ENCODE measurements at places on chromosomes 11 and 22.

- no peak for DNase-seq
Observed at GRCh38 chr11:38392176-38392575, 1794.1 kb upstream of the RAG2 start.

DNA sequence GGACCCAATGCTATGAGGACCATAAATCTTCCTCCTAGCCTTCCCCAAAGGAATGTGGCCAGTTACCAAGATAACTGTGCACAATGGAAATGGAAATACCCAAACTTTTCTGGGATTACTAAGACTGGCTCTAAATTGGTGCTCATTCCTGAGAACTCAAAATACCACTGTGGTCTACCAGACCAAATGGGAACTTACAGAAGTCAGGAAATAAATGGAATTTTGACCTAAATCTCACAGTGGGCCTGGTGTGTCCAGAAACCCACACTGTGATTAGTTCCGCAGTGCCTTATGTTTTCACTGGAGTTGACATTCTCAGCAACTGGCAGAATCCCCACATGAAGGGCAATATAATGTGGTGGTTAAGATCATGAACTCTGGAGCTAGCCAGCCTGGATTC, 99.4 kb upstream of the ZC3H12C start:
- DNase-seq: no peak

GRCh38 chr11:67668192-67668551, 6.3 kb downstream of the ALDH3B2 start:
- no peak for DNase-seq

GRCh38 chr11:69569306-69570200, 71.4 kb upstream of the CCND1 start:
- DNase-seq: no peak

GRCh38 chr11:132208477-132209055, 838.2 kb downstream of the NTM start:
- DNase-seq: no peak

DNA sequence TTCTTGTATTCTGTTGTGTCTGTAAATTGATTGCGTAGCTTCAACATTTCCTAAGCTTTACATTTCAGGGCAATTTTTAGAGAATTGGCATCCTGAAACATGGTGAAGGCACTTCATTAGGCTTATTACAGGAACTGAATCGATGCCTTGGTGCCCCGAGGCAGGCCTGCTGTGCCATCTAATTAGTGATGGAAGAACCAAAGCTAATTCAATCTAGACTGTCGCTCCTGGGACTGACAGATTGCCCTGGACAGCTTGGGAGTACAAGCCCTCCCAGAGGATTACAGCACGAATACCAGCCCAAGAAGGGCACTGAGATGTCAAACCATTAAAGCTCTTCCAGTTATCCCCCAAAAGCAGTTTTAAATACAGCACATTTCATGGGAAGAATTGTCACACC, 243.2 kb upstream of the ZC3H12C start:
- DNase-seq: peak; percentile 18

GRCh38 chr11:36110668-36111410, 167.0 kb downstream of the LDLRAD3 start:
- DNase-seq: peak; percentile 53

- DNase-seq: peak; percentile 86
Observed at GRCh38 chr11:62889484-62890437, 9.1 kb downstream of the SLC3A2 start.

DNA sequence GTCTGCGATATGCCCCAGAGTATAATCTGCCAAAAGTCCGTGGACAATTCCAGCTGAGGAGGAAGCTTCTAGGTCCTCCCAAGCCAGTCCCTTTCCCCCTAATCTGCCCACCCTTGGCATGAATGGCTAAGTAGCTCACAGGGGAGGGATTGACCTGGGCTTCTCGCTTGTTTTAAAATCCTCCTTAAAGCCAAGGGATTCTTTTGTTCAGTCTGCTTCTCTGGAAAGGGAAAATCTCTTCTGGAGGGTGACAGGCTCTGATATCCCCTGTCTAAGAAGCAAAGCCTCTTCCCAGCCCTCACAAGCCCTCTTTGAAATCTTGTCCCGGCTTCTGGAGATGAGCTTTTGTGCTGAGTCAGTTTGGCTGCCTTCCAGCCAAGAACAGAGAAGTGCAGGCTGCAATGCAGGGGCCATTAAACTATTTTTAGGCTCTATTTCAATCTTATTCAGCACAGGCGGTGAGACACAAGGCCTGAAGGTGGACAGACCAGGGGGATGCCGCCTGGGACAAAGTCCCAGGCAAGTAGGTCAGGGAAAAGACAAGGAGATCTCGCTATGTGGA, 23.9 kb downstream of the NEFH start:
- DNase-seq: peak; percentile 60

- DNase-seq: no peak
Observed at GRCh38 chr22:19912271-19912999, 29.1 kb upstream of the COMT start.

DNA sequence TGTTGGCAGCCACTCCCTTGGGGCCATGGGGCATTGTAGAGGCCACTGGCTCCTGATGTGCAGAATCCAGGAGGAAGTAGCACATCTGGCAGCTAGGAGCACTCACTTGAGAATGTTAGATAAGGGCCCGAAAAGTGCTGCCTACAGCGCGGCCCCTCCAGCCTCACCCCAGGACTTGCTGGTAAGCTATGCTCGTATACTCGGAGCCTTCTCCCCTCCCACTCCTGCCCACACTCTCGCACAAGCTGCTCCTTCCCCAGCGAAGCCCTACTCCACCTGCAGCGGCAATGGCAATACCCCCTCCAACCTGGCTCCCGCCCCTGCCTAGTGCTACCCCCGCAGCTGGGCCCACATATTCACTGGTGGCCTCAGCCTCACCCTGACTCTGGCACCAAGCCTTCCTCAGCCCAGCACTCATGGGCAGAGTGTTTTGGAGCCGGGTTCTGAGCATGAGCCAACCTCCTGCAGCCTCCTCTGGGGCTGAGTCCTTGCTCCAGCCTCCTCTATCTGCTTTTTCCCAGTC, 47.7 kb downstream of the PDE2A start:
- no peak for DNase-seq

- DNase-seq: no peak
Observed at GRCh38 chr11:28337701-28338100, 229.5 kb downstream of the METTL15 start.

- no peak for DNase-seq
Observed at GRCh38 chr22:46764779-46765485, 2.5 kb downstream of the TBC1D22A start.

GRCh38 chr22:49965091-49966040, 4.8 kb downstream of the PIM3 start:
- DNase-seq: no peak

GRCh38 chr11:113991718-113992458, 17.0 kb downstream of the HTR3A start:
- DNase-seq: no peak

DNA sequence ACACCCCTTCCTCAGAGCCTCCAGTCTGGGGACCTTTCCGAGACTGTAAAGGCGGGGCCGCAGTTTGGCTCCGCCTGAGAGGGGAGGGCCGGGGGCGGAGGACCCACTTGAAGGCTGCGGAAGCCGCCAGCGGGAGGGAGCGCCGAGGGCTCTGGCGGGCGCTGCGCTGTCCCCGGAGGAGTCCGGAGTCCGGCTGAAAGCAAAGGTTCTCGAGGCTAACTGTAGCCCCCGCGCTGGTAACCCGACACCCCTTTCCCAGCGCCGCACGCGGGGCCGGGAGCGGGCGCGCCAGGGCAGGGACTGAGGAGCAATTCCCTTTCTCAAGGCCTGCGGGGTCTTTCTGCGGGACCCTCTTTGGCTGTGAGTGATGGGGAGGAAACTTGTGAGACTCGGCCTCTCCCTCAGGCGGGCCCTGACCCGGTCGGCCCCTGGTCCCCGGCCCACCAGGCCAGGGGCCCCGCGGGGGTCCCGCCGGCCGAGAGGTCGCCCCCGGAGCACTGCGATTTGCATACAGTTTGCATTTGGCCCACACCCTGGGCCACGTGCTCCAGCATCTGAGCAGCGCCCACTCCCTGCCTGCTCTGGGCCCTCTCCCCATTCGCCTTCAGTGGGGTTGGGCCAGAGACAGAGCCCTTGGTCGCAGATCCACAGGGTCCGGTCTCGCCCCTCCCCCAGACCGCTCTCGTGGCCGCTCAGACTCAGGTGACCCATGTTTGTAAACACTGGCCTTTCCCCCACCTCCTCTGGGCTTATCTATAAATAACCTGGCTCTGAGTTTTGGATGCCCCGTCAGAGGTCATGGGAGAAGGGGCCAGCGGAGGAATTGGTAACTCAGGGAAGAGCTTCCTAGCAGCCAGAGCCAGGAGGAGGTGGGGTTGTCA, 519 bp upstream of the ART5 start:
- DNase-seq: peak; percentile 67

DNA sequence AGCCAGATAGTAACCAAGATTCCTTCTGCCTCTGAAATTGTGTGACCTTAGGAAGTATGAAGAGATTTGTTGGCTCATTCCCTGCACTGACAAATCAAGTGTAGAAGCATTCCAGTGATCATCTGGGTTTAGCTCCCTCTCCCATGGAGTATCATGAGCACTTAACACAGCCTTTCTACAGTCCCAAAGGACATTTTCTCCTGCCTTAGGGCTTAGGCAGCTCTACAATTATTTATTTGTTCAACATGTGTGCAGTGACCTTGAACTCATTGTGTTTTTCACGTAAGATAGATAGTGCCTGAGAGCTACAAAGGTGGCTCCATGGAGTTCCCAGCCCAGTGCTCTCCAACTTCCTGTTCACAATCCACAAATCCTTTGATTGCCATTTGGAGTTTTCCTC, 94.8 kb upstream of the FAT3 start:
- DNase-seq: no peak

GRCh38 chr22:25397616-25398015, 166.9 kb upstream of the GRK3 start:
- no peak for DNase-seq

GRCh38 chr11:45104006-45104789, 42.2 kb upstream of the PRDM11 start:
- DNase-seq: no peak

GRCh38 chr11:27912916-27913315, 195.0 kb downstream of the KIF18A start:
- DNase-seq: no peak

GRCh38 chr11:122668562-122669090, 13.1 kb downstream of the UBASH3B start:
- DNase-seq: no peak

DNA sequence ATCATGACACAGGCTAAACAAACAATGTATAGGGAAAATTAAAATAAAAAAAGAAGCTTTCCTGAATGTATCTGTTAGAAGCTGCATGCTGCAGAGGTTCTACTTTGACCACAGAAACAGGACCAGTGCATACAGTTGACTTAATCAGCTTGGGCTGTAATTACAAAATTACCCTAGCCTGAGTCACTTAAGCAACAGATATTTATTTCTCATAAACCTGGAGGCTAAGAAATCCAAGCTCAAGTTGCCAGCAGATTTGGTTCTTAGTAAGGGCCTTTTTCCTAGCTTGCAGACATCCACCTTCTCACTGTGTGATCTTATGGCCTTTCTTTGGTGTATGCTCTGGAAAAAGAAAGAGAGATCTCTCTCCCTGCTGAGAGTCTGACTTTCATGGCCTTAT, 946.5 kb upstream of the RAG2 start:
- DNase-seq: no peak

- DNase-seq: no peak
Observed at GRCh38 chr11:98800696-98801095, 220.1 kb upstream of the CNTN5 start.

DNA sequence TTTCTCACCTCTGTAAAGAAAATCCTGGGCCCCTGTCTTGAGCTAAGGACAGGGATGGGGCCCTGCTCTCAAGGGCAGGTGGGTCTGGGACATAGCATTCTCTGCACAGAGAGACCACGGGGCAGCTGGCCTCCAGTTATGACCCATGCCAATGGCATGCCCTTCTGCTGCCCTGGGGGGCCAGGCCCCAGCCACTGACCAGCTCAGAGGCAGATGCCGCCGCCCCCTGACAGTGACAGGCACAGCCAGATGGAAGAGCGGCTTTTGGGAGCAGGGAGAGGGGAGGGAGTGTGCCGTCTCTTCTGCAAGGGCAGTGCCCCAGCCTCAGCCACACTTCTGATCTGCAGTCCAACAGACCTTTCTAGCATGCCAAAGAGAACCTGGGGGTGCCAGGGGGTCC, 114.8 kb upstream of the NAV2 start:
- DNase-seq: no peak

GRCh38 chr11:10899121-10899830, 41.4 kb upstream of the ZBED5 start:
- DNase-seq: no peak

- DNase-seq: no peak
Observed at GRCh38 chr11:67680696-67681470, 6.5 kb upstream of the ALDH3B2 start.

GRCh38 chr11:75593286-75593915, 31.3 kb downstream of the SERPINH1 start:
- DNase-seq: no peak

GRCh38 chr11:69882270-69882608, 63.0 kb upstream of the FGF3 start:
- DNase-seq: no peak

DNA sequence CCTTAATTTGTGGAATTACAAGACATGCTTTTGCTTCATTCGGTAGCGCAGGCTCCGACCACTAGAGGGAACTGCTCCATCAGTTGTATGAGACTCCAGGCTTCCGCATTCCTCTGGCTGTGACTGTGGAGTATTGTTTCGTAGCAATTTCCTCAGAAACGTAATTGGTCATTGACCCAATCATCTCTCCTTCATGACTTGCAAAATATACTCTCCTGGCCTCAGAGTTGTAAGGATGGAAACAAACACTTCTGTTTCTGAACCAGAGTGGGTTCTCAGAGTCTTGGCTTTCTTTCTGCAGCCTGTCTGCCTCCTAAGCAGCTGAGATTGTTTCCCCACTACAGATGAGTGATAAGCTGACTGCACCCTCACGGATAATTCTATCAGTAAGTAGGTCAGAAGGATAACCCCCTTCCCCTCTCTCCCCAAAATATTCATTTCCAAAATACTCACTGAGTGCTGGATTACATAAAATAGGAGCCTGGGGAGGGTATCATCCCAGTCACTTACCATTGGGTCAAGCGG, 146.8 kb upstream of the ZC3H12C start:
- DNase-seq: peak; percentile 75

- no peak for DNase-seq
Observed at GRCh38 chr11:10522921-10523320, 18.1 kb downstream of the RNF141 start.

DNA sequence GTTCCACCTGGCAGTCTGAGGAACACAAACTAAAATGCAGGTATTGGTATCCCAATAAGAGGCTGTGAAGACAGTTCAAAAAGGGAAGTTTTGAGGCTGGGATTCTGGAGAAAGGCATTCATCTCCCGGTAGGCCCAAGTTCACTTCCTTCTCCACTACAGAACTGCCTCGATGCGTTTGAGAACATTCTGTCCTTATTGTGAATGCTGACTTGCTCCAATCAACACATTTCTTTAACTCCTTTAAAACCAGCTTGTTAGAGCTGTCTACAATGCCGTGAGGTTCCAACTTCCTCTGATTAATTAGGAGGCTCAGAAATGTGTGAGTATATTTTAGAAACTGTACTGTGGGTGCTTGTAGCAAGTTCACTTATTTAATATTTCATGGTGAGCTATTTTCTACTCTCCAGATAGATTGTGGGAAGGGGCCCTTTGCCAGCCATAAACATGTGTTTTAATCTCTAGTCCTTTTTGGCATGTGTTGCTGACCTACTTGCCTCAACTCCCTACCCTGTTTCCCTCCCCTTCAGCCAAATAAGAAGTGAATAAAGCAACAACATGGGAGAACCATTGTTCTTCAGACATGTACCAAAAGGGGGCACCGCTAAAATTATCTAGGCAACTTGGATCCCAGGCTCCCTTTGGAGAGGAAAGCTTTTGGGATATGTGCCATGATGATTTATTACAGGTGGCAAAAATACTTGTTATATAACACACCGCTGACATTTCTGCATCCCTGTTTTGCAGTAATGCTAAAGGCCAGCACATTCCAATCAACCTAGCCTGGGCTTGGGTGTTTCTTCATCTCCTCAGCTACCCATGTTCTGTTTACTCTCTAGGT, 245.6 kb downstream of the BLID start:
- no peak for DNase-seq
